SIG-M5 (cell line): ENCODE measurements at places on chromosomes 3 and 15.

GRCh38 chr3:12879191-12879815, 37.9 kb upstream of the RPL32 start:
- DNase-seq: no peak

GRCh38 chr3:186235554-186235953, 126.5 kb downstream of the DGKG start:
- DNase-seq: no peak

DNA sequence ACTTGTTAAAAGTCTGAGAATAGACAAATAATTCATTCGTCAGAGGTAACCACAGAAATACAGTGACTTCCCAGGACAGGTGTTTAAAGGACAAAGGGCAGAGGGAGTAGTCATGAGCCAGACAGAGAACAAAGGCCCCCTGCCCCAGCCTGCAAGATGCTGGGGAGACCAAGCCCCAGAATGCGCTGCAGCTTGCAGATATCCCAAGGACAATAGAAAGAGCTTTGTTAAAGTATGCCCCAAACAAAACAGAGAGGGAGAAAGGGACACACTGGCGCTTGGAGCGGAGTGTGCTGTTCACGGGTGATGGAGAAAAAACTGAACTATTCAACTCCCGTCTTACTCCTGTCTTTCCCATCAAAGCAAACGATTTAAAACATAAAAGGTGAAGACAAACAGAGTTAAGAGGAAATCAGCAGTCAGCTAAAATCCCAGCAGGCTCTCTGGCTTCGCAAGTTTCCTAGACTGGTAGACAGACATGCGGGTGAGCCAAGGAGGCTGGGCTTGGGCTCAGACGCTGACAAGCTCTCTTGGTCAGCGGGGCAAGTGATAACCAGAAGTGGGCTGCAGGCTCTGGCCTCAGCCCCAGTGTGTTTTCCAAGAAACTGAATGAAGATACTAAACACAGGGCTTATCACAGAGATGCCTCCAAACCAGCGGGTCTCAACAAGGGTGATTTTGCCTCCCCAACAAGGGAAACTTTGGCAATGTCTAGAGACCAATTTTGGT, 130.1 kb downstream of the UACA start:
- no peak for DNase-seq

GRCh38 chr3:29754346-29754745, 473.5 kb downstream of the RBMS3 start:
- no peak for DNase-seq

DNA sequence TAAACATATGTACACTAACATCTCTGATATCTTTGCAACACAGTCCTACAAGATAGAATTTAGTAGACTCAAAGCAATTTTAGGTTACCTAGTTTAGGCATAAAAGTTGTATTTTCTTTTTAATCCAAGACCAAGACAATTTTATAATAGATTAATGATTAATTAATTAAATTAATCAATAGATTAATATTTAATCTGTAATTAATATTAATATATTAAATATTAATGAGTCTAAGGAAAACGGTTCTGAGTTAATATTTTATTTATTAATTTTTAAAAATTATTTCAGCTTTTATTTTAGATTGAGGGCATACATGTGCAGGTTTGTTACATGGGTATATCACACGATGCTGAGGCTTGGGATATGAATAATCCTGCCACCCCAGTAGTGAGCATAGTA, 49.0 kb downstream of the EHHADH start:
- no peak for DNase-seq

- DNase-seq: no peak
These were observed 54.7 kb downstream of the OXNAD1 start for GRCh38 chr3:16319723-16320122.
